Effector memory CD4-positive, alpha-beta T cell (primary cell): ENCODE measurements at places on chromosomes 5 and 9.

DNA sequence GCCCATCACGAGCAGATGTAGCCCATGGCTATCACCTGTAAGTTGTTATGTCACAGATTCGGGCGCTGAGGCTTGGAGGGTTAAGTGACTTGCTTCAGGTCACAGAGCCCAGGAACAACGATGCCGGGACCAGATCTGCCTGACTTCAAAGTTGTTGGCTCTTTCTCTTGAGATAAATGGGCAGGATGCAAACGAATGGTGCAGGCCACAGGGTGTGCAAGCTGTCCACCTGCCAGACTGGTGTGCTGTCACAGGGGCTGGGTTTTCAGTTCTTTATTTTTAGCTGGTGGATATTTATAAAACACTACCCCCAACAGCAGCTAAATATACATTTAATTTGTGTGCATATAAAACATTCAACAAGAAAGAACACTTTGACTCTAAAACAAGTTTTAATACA lies 17.7 kb upstream of the PHYKPL start:
- DNase-seq: no peak

DNA sequence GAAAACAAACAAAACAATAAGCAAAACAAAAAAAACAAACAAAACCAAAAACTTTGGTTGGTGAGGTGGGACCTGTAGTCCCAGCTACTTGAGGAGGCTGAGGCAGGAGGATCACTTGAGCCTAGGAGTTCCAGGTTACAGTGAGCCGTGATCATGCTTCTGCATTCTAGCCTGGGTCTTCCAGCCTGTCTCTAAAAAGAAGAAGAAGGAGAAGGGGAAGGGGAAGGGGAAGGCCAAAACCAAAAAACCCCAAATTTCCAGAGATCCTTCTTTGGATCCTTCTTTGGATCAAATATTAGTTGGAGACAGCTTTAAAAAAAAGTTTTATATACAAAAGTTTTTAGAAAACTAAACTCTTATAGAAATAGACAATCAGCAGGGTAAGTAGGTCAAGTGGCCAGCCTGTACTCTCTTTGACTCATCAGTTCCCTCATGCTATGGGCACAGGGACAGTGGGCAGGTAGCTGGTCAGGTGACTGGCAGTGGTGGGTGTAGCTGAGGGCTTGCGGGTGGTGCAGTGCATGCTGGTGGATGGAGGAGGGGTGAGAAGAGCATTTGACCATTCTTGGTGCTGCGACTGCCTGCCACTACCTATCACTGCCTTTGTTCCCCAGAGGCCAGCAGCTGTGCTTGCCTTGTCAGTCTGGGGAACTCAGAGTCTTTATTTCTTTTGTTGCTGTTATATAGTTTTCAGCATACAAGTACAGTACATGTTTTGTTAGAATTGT lies 12.6 kb downstream of the RCL1 start:
- no peak for DNase-seq

DNA sequence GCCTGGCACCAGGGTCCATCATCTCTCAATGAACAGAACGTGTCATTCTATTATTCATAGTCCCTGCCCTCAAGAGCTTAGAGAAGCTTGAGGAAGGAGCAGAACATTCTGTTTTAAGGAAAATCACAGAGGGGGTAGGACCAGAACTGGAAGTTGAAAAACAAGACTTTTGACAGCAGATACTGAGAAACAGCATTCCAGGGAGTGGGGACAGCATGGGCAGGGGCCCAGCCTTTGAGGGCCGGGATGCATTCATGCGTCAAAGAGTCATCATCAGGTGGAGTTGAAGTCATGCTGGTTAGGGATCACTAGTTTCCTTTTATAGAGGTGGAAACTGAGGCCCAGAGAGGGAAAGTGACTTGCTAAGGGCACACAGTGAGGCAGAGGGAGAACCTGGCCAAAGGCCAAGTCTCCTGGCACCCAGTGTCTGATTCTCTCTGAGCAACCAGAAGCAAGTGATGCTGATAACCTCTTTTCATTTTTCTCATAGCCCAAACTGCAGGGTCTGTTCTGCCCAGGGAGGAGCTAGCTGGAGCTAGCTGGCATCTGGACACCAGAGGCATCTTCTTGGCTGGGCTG lies 41.5 kb upstream of the STXBP1 start:
- DNase-seq: no peak

- DNase-seq: no peak
Measured at GRCh38 chr5:119290161-119290569, 65.7 kb upstream of the TNFAIP8 start.

DNA sequence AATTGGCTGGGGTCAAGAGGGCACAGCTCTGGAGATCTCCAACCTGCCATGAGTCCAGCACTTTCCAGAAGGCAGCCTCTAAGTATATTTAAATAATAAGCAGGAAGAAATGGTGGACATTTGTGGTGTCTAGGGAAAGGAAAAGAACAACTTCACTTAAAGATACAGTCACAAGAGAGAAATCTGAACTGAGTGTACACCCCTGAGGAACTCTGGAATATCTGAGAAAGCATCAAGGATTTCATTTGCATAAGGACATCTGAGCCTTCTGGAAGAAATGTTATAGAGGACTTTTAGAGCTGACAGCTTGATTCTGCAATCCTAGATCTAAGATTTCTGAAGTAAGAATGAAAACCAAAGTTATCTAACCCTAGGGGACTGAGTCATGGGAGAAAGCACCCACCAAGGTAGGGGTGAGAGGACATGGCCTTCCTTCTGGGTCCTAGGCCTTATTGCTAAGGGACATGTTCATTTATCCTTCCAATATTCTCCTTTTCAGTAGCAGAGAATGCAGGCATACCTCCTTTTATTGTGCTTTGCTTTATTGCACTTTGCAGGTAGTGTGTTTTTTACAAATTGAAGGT lies 253.4 kb upstream of the SLC24A2 start:
- DNase-seq: no peak

DNA sequence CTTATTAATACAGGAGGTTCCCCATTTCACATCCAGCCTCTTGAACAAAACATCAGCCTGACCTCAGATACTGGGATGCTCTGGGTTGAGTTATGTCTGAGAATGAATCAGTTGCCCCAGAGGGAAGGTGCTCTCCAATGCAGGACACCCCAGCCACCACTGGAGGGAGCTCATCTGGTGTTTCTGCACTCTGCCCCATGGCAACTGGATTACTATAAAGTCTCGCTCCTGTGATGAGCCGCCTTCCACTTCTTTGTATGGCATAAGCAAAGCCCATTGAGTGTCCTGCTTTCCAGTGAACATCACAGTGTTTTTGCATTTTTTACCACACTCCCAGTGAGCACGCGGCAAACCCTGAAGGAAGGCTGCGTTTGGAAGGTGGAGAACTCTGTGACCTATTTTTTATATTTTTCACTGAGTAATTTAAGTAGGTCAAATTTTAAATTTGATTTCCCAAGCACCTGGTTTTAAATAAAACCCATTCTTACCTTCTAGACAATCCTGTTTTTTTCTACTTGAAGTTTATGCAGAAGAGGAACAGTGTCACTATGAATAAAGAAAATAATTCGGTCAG lies 176.9 kb upstream of the WWC1 start:
- DNase-seq: no peak

- peak; percentile 8 for DNase-seq
Measured at GRCh38 chr9:112487008-112487798, 576 bp downstream of the KIAA1958 start.

GRCh38 chr9:89405826-89406225 lies 87.5 kb downstream of the SECISBP2 start:
- DNase-seq: no peak

DNA sequence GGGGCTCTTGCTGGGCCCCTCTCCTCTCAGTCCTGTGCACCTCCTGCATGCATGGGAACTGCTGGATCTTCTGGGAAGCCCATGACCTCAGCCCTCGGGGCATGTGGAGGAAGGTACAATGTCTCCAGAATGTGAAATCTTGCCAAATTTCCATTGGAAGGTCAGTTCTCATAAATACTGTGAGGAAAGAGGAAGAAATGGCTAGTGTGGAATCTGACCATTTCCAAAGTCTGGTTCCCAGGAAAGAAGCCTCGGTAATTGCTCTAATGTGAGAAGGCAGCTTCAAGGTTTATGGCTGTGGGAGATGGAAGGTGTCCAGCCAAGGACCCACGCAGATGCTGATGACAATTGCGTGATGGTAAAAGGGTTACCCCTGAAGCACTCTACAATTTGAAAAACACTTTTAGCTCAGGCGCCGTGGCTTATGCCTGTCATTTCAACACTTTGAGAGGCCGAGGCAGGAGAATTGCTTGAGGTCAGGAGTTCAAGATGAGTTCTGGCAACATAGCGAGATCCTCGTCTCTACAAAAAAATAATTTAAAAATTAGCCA lies 8.1 kb upstream of the IL17B start:
- DNase-seq: no peak

- DNase-seq: no peak
Measured at GRCh38 chr9:660227-660626, 181.3 kb upstream of the DMRT1 start.

GRCh38 chr9:137381501-137382443 lies 41.2 kb downstream of the EXD3 start:
- no peak for DNase-seq

GRCh38 chr5:73299665-73300336 lies 126.8 kb downstream of the TMEM174 start:
- DNase-seq: no peak

DNA sequence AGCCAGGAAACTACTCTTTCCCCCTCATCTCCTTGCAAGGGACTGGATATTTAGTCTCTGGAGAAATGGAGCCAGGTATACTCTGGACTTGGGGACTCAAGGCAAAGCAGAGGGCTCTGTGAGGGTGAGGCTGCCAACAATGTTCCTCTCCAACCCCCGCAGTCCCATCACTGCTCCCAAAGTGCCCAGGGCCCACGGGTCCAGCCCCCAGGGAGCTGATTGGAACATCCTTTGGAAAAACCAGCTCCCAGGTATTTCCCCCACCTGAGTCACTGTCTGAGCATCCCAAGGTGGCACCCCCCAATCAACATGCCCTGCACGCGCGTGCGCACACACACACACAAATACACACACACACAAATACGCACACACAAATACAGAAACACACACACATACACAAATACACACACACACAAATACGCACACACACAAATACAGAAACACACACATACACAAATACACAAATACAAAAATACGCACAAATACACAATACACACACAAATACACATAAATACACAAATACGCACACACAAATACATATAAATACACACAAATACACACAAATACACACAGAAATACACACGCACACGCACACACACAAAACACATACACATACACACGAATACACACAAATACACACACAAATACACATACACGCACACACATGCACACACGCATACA lies 137.4 kb downstream of the DAB2IP start:
- no peak for DNase-seq

DNA sequence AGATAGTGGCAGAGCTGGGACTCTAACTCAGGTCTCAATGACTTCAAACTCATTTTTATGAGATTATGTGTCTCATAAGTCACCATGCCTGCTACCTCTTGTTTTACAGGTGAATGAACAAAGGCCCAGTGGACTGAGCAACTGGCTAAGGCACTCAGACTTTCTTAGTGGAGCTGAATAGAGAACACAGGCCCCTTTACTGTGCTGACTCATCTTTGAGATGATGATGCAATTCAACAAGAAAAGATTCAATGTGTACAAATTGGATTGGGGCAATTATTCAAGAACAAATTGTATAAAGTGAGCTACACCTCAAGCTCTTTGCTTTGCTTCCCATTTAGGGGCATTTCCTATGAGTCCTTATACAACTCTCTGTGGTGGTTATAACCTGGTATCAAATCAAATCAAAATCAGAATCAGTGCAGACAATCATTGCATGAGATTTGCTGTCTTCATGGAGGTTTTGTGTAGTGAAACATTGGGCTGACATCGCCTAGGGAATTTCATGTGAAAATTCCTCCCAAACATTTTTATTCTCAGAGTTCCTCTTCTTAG lies 84.3 kb upstream of the PPP2R2B start:
- DNase-seq: no peak

GRCh38 chr9:111866976-111867375 lies 29.6 kb upstream of the UGCG start:
- DNase-seq: no peak

- DNase-seq: no peak
Measured at GRCh38 chr5:137113161-137113560, 386.0 kb downstream of the SPOCK1 start.

DNA sequence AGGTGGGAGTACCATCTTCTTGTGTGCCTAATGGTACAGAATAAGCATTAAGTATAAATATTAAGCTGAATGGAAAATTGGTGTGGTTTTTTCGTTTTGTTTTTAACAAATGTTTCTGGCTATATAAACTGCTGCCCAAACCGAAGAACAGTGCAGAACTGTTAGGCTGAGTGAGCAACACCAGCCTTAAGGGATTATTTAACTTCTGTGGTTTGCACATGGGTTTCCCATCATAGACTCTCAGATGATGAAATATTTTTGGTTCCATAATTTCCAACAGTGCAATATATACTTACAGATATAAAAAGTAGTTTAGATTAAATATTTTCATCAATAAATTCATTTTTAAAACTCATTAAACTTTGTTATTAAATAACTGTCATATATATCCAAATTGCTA lies 16.4 kb downstream of the C5orf63 start:
- no peak for DNase-seq

GRCh38 chr5:172797771-172798191 lies 26.8 kb upstream of the DUSP1 start:
- DNase-seq: no peak

GRCh38 chr5:17436350-17436749 lies 61.7 kb upstream of the TAF11L2 start:
- no peak for DNase-seq

DNA sequence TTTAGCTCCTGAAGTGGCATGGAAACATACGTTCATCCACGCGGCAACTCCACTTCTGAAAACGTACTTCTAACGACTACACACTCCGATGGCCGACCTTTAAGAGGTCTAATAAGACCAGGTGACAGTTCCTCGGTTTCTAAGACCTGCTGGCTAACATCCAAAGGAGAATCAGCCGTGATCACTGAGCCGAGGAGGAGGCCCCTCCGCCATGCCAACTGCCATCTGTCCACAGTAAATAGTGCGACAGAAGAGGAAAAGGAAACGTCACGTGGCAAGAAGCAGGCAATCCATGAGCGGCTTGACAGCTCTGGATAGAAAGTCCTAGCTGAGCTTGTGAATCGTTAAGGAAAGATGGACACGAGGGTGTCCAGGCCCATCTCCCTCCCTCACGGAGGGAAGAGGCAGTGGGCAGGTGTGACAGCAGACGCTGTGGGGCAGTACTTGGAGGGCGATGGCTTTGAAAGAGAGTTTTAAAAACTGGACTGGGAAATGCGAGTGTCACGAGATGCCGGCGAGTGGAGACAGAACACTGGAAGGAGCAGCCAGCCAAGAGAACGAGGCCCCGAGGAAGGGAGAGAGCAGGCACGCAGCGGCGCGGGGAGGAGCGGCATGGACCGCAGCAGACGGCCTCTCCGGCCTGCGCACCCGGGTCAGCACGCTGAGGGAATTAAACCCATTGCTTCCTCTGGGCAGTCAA lies 66.7 kb upstream of the TBC1D9B start:
- no peak for DNase-seq

- no peak for DNase-seq
Measured at GRCh38 chr5:10110228-10110627, 139.5 kb downstream of the ATPSCKMT start.

- DNase-seq: no peak
Measured at GRCh38 chr5:4777435-4777834, 362.7 kb upstream of the ADAMTS16 start.
